Stimulated activated CD4-positive, alpha-beta T cell treated with anti-CD3 and anti-CD28 coated beads, Interleukin-12 subunit alpha, Interleukin-12 subunit beta, amount 100 ng/mL, for 48 hours (primary cell): ENCODE measurements at places on chromosomes 16 and 17.

- no peak for DNase-seq
These were observed 4.7 kb upstream of the KRTAP3-1 start for GRCh38 chr17:41013606-41014005.

DNA sequence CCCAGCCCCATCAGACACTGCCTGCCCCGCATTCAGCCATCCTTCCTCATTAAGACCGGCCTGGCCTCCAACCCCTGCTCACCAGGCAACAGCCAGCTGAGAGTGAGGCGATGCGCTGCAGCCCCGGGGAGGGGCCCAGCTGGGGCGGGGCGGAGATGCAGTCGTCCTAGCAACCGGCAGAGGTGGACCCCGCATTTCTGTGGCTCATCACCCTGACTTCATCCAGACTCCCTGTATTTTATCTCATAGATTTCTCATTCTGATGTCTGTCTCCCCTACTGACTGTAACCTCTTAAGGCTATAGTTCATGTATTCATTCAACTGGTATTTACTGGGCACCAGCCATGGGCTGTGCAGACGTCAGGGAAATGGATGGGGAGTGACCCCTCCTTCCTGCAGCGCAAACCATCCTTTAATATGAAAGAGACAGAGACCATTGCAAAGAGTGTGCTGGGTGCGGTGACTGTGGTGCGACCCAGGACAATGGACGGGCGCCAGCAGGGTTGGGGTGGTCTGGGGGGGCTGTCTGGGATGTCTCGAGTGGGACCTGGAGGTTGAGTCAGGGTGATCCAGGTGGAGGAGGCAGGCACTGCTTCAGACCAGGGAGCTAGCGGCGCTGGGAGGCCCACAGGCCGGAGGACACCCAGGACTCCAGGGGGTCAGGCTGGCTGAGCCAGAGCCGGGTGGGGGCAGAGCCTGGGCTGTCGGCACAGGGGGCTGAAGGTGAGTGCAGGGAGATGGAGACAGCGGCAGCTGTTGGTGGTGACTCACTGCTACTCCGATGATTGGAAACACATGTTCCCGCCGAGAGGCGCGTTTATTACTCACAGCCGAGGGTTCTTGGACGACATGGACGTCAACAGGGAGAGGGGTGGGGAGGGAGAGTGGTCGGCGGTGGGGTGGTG lies 10.5 kb upstream of the TIMP2 start:
- DNase-seq = no peak

GRCh38 chr16:79887541-79888540 lies 287.3 kb upstream of the MAF start:
- DNase-seq = no peak

- DNase-seq = peak; percentile 6
These were observed 24.1 kb upstream of the CDH5 start for GRCh38 chr16:66342294-66342900.

- DNase-seq = no peak
These were observed 2.9 kb downstream of the UBN1 start for GRCh38 chr16:4850211-4850610.

- no peak for DNase-seq
These were observed 63.0 kb upstream of the LRRC37A3 start for GRCh38 chr17:64982139-64982915.

DNA sequence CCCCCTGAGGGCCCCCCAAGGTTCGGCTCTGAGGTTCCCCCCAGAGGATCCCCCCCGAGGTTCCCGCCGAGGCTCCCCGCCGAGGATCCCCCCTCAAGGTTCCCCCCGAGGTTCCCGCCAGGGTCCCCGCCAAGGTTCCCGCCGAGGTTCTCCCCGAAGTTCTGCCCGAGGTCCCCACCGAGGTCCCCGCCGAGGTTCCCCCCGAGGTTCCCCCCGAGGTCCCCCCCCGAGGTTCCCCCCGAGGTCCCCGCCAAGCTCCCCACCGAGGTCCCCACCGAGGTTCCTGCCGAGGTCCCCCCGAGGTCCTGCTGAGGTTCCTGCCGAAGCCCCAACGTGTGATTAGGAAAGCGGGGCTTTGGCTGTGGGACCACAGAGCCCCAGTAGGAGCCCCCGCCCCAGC lies 32.2 kb upstream of the SSTR5 start:
- no peak for DNase-seq

- DNase-seq = no peak
These were observed 88.4 kb downstream of the CHD9NB start for GRCh38 chr16:52964290-52964689.

- DNase-seq = no peak
These were observed 160.8 kb downstream of the FOXL1 start for GRCh38 chr16:86739178-86739577.

GRCh38 chr17:81345228-81346089 lies 49.8 kb upstream of the BAHCC1 start:
- DNase-seq = peak; percentile 28

- no peak for DNase-seq
These were observed 113.1 kb downstream of the RAP1GAP2 start for GRCh38 chr17:2909175-2909845.

DNA sequence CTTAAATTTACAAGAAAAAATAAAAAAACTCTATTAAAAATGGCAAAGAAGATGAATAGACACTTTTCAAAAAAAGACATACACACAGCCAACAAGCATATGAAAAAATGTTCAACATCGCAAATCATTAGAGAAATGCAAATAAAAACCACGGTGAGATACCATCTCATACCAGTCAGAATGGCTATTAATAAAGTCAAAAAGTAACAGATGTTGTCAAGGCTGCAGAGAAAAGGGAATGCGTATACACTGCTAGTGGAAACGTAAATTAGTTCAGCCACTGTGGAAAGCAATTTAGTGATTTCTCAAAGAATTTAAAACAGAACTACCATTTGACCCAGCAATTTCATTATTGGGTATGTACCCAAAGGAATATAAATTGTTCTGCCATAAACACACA lies 31.4 kb downstream of the CAPNS2 start:
- no peak for DNase-seq

DNA sequence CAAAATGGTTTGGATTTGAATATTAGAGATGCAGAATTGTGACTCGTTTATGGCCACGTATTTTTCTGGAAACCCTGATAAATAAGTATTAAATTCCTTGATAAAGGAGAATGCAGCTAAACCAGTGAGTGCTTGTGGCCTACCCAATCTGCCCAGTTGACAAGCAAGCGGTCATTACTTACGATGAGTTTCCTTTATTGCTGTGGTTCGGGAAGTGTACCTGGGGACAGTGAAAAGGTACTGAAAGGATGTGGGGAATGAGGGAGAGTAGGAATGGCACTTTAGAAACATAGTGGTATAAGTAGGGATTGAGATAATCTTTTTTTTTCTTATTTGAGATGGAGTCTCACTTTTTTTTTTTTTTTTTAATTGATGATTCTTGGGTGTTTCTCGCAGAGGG lies 33.8 kb downstream of the RBBP6 start:
- DNase-seq = no peak

DNA sequence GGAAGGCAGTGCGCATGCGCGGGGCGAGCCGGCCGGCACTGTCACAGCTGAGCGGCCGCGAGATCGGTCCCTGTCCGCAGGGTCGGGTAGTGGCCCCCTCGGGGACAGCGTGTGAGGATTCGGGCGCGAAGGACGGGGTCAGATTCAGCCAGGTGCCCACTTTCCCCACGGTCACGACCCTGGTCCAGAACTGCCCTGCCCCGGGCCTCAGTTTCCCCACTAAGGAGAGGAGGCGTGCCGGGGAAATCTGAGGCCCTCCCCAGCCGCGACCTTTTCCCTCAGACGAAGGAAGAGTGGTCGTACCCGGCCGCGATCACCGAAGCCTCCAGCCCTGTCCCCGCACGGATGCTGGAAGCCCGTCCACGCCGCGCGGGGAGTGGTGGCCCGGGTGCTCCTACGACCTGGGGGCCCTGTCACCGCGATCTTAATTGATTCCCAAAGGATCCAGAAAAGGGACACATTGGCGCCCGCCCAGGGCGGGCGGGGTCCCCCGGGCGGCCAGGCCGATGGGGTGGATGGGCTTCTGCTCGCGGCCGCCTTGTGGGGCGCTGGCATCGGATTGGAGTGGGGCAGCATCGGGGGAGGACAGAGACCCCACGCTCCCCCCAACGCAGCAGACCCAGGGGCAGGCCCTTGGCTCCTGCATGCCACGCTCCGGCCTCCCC lies 57.7 kb downstream of the SRL start:
- DNase-seq = no peak

DNA sequence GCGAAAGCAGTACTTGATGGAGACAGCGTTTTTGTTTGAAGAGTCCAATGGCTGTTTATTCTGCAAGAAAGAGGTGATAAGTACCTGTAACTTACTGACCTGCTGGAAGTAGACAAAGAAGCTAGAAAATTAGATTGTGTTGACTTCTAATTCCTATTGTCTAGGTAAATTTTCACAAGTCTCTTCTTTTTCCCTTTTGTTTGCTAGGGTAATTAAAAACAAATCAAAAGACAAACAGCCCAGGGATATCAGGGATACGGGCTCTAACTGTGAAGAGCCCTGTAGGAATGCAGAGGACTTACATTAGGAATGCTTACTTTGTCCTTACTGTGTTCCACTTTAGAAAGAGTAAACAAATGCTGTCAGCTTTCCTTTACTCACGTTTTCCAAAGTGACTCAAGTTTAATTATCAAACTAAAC lies 7.0 kb downstream of the PSME3IP1 start:
- DNase-seq = no peak

DNA sequence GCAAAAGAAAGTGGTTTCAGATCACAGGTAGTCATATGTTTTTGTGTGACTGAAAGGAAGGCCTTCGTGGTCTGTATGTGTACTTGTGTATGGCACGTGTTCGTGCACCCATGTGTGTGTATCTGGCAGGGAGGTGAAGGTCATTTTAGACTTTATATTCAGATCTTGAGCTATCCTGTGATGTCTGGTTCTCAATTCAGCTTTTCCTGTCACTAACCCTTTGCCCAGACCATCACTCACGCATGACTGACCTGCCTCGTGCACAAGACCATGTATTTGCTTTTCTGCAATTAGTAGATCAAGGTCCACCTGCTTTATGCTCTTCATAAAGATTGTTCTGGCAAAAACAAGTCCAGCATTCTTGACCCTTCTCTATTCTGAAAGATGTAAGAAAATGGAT lies 139.7 kb upstream of the MAF start:
- DNase-seq = no peak

GRCh38 chr16:11744075-11744470 lies 1.4 kb upstream of the TXNDC11 start:
- DNase-seq = no peak

DNA sequence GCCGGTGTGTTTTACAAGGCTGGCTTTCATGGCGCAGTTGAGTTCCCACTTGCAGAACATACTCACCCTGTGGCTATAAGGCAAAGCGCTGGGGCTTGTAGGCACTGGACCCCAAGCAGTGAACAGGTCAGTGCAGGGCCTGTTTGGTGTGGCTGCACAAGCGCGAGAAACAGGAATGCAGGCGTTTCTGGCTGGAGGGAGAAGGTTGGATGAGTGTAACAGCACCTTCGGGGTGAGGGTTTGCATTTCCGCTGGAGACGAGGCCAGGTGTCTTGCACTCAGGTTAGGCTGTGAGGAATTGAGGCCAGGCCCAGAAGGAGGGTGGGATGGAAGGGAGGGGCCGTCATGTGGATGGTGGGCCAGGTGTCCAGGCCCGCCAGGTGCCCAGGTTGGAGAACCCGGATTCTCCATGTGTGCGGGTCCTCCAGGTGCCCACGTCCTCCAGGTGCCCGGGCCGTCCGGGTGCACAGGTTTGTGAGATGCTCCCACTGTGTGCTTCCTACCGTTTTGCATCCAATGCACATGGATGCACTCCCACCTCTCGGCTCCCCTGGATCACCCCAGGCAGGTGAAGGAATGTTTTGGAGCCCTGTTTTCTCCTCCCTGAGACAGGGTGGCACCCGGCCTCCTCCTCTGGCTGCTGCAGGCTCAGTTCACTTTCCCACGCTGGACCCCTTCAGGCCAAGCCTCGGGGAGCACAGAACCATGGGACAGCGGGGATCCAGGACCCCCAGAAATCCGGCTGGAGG lies 46.0 kb downstream of the SLC7A5 start:
- DNase-seq = no peak

DNA sequence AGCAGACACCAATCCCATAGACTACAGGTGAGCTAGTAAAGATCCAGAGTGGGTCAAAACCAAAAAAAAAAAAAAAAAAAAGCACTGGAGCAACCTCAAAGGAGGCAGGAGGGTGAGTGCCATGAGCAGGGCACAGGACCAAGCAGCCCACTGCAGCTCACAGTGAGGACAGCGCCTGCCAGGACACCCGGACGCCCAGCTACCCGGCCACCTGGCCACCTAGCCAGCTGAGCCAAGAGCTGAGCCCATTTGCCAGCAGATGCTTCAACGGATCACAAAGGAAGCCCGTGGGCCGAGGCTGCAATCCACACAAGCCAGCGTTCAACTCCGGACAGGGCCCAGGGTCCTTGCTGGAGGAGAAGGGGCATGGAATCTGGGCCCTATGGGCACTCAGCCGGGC lies 15.1 kb downstream of the AXIN1 start:
- no peak for DNase-seq

DNA sequence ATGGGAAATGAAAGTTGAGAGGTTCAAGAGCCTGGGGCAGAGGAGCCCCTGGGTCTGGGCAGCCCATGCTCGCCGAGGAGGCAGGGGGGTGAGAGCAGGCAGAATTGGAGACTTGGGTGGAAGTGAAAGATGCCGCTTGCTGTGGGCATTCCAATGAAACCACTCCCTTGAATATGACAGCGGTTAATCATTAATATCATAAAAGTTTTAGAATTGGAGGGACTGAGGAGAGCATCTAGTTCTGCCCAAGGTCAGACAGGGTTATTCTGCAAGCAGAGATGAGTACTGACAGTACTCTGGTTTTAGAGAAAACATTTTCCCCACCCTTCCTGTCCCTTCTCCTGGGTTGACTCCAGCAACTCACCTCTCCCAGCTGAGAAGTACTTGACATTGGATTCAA lies 180.2 kb downstream of the MSI2 start:
- no peak for DNase-seq

GRCh38 chr17:50719144-50719923 lies at the start of gene LUC7L3:
TSS of gene LUC7L3 (plus strand) at chr17:50719603. CDS start at chr17:50719733, 130 bp downstream.
- DNase-seq = peak; percentile 93

DNA sequence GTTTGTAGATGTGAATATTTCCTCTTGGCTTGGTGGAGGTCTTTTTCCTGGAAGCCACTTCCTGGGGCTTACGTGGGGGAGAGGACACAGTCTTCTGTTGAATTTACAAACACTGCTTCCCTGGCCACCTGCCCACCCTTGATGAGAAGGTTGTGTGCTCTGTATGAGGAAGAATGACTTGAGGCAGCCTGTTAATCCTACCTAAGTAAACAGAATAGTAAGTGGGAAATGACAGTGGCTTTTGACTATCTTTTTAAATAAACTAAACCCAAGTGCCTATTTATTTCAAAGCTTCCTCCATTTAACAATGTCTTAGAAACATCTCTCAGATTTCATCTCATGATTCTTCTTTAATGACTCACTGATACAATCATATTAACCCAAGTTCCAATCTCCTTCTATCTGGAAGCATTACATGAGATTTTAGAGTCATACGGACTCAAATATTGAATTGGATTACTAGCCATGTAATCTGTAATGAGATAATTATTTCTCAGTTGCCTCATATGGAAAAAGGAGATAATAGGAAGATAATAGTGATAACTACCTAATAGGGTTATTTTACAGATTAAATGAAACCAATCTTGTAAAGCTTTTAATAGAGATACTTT lies 96.6 kb upstream of the SMIM36 start:
- no peak for DNase-seq

- DNase-seq = no peak
These were observed 13.9 kb downstream of the ATP2A1 start for GRCh38 chr16:28891964-28892890.
